ENCODE measurements at places on chromosomes 4 and X.

DNA sequence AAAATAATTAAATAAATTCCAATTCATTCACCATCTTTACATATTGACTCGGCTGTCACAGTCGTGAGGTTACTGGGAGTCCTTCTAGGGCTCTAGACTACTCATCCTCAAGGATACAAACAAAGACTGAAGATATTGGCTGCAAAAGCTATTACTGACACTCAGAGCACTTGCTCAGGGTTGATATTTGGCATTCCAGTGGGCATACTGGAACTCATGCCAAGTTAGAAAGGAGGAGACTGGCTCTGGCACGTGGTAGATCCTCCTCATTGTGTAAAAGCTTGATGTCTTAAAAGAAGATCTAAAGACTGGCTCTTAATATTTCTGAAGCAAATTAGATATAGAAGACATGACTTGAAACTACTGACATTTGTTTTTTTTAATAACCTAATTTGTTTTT is 172.7 kb downstream of the GPM6A start:
- no peak for DNase-seq

- DNase-seq, result no peak
These were observed 7.0 kb downstream of the APBB2 start for GRCh38 chr4:41207291-41207831.

DNA sequence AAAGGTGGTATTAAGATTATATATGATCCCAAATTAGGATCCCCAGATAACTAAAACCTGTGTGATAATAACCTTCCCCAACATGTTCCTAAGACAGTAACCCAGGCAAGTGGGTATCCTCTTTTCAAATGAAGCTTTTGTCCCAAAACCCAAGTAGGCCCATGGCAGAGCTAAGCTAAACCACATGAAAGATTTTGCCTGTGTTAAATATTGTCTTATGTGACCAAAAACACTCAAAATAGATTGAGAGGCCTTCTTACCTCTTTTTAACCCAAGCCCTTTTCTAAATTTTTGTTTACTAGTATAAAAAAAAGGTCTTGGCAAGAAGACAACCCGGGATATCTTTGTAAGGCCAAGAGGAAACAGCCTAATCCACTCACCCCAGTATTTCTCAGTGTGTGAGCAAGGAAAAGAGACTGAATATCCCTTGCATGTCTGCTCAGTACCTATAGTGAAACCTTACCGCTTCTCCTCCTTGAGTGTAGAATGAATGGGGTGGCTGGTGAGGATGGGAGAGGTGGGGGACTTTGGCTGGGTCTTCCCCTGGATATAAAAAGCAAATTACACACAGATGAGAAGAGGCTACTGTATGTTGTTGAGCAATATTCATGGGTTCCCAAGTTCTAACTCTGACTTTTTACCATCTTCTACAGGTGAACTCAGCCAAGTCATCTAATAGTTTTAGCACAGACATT is 188.8 kb upstream of the BMP3 start:
- DNase-seq, result no peak

DNA sequence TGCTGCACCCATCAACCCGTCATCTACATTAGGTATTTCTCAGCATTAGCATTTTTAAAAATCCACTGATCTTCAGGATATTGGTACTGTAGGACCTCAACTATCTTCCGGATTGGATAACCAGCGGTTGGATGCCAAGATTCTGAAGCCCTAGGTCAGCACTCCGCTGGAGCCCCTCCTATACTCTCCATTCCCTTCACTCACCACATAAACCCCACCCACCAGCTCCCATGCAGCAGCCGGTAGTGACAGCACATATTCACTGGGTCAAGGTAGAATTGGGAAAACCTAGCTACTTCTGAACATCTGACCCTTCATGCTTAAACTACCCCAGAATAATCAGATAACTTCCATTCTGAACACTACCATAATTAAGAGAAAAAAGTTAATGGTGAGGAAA is 134.9 kb downstream of the CORIN start:
- no peak for DNase-seq

- DNase-seq, result no peak
These were observed 1.8 kb downstream of the HS6ST2 start for GRCh38 chrX:132956421-132957210.

- DNase-seq, result no peak
These were observed 68.5 kb downstream of the PHOX2B start for GRCh38 chr4:41679991-41680390.

GRCh38 chr4:41175794-41176193 is 38.5 kb downstream of the APBB2 start:
- DNase-seq, result no peak

DNA sequence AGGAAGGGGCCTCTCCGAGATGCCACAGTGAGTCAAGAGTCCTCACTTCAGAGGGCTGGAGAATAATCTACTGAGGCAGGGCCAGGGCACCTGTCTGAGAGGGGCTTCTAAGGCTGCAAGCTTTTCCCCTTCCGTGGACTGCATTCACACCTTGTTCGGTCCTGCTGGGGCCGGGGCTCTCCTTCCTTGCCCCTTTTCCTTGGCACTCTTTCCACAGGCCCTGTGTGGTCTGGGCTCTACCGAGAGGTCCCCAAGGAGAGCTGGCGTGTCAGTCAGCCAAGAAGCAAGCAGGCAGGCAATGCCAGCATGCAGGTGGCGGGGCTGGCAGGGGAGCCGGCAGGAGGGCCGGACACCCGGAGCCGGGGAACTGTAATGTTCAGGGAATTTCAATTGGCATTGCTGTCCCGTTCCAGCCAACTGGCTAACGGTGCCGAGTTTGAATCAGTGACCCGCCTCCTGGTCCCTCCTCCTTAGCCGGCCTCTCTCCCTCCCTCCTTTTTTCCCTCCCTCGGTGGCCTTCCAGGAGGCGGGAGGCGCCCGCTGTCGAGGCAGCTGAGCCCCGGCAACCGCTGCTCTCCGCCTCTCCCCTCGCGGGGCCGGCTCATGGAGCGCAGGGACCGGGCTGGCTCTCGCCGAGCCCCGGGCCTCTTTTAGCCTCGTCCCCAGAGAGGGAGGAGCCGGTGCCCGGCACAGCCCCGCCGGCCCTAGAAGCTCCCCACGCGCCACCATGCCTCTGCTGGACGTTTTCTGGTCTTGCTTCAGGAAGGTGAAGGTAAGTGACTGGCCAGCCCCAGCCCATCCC is at the start of gene STARD8:
Gene STARD8 (plus strand): TSS at position 511 of the 802 bp plus-strand sequence. CDS start 217 bp downstream, at position 728.
- no peak for DNase-seq

- DNase-seq, result no peak
These were observed at the start of gene ITIH6 for GRCh38 chrX:54798137-54798536. ITIH6 (minus strand) TSS chrX:54798255; CDS start chrX:54798210, 45 bp downstream.

- DNase-seq, result no peak
These were observed 41.9 kb downstream of the F11 start for GRCh38 chr4:186307916-186308315.

All from Panc1 (cell line).